Activated CD8-positive, alpha-beta memory T cell treated with anti-CD3 and anti-CD28 coated beads for 1 hour (primary cell): ENCODE measurements at places on chromosomes 2 and 18.

DNA sequence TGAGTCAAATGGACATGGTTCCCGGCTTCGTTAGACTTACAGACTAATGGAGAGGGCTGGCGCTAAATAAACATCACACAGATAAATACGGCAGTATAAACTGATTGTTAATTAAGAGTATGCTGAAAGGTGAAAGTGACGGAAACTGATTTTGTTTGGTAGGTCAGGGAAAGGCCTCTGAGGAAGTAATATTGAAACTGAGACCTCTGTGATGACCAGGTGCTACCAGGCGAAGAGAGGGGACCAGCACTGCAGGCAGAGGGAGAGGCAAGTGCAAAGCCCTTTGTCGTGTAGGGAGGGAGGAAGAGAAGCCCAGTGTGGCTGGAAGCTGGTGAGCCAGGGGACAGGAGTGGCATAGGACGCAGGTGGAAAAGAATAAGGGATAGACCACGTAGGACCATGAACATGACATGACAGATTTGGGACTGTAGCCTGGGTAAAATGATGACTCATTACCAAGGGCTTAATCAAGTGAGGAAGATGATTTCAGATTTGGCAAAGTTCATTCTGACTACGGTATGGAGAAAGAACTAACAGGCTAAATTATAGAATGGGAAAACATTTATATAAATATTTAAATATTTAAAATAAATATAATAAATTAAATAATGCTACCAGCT is 433.1 kb downstream of the NCKAP5 start:
- DNase-seq = no peak

DNA sequence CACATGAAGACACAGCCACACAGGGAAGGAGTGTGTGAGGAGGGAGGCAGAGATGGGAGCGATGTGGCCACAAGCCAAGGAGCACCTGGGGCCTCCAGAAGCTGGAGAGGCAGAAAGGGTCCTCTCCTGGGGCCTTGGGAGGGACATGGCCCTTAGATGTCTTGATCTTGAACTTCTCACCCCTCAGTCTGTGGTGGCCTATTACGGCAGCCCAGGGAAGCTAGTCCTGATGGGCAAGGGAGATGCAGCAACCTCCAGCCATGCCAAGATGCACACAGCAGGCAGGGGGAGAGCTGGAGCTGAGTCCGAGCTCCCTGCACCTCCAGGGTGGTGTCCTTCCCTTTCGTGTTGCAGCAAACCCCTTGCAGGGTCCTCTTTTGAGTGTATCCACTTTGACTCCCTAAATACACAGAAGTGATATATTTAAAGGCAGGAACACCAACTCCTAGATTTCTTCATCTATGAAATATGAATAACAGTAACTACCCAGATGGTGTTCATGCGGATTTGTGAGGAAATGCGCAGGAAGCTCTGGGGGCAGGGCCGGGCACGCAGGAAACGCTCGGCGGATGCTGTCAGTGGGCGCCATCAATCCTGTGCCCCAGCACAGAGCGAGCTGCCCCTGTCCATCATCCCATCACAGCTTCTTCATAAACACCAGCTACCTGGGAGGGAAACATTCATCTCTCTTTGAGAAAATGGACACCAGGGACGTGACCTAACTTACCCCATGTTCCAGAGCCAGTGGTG is 230.4 kb upstream of the MYT1L start:
- DNase-seq = no peak

GRCh38 chr18:62249478-62250097 is 62.5 kb downstream of the RELCH start:
- peak; percentile 41 for DNase-seq

GRCh38 chr2:29309090-29310029 is 194.1 kb downstream of the CLIP4 start:
- no peak for DNase-seq

DNA sequence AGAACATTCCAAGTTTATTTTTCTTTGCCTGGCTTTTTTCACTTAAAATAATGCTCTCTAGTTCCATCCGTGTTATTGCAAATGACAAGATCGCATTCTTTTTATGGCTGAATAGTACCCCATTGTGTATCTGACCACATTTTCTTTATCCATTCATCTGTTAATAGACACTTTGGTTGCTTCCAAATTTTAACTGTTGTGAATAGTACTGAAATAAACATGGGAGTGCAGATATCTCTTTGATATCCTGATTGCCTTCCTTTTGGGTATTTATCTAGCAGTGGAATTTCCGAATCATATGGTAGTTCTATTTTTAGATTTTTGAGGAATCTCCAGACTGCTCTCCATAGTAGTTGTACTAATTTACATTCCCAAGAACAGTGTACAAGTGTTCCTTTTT is 230.5 kb downstream of the FIGN start:
- DNase-seq = no peak

- DNase-seq = no peak
Measured at GRCh38 chr2:234966340-234966739, 14.5 kb downstream of the SH3BP4 start.

DNA sequence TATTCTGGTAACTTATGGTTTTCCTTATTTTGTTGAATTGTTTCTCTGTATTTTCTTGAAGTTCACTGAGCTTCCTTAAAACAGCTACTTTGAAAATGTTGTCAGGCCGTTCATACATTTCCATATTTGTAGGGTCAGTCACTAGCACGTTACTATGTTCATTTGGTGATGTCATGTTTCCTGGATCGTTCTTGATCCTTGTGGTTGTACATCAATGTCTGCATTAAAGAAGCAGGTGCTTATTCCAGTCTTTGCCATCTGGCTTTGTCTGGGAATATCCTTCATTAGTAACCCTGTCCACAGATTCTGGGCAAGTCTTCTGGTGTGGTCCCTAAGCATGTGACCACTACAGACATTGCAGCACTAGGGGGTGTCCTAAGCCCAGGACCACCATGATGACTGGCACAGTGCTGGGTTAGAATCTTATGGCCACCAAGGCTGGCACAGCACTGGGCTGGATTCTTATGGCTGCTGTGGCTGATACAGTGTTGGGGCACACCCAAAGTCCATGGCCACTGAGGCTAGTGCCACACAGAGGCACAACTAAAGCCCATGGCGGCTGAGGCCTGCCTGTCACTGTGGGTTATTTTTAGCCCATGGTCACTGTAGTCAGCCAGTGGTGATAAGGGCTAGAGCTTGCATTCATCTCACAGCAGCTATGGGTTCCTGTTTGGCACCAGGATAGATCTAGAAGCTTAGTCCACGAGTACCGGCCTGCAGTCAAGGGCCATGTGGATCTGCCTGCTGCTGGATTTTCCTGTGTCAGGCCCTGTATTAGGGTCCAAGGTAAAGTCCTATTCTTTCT is 13.2 kb downstream of the VWA3B start:
- no peak for DNase-seq

DNA sequence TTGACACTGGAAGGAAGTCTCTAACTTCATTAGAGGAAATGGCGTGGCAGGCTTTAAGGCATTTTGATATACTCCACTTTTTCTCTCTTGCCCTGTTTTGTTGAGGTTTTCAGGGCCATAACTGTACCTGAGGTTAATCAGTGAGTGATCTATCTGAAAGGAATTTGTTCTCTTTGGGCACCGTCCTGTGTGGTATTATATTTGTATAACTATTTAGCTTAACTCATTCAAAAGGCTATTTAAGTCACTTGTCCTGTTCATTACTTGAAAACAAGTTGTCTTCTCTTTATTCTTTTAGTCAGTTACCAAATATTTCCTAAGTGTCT is 180.4 kb downstream of the NEDD4L start:
- DNase-seq = no peak

- no peak for DNase-seq
Measured at GRCh38 chr2:222352981-222353380, 54.2 kb upstream of the PAX3 start.

GRCh38 chr2:234752966-234753365 is 198.9 kb upstream of the SH3BP4 start:
- DNase-seq = no peak

DNA sequence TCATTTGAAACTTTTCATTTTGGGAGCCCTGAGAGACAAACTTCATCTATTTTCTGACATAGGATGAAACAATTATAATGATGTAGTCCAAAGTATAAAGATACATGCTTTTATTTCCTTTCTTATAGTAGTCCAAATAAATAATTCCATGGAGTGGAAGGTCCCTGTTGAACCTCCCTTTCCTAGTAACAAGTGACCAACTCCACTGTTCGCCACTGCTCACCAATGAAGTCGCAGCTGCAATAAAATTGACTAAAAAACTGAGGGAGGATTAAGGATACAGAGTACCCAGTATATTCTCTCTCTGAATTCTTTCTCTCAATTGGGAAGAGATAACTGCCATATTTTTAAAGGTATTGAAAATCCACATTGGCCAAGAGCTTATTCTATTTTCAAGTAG is 14.1 kb downstream of the SERPINB7 start:
- DNase-seq = no peak

GRCh38 chr2:104874230-104874629 is 20.3 kb downstream of the POU3F3 start:
- no peak for DNase-seq

DNA sequence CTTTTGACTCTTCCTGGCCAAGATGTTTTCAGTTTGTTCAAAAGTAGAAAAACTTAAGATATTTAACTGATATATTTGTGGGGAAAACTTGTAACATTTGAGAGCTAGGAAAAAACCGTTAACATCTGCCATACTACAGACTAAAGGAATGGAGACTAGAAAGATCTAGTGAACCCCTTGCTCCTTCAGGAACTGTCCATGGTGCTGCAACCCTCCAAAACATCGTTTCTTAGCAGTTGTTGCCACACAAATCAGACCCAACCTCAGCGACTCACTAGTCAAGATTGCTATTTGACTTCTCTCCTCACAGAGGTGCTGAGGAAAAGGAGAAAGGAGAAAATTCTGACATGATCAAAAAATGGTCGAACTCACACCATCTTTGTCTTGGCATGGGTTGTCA is 393.8 kb upstream of the LYPD1 start:
- DNase-seq = no peak

DNA sequence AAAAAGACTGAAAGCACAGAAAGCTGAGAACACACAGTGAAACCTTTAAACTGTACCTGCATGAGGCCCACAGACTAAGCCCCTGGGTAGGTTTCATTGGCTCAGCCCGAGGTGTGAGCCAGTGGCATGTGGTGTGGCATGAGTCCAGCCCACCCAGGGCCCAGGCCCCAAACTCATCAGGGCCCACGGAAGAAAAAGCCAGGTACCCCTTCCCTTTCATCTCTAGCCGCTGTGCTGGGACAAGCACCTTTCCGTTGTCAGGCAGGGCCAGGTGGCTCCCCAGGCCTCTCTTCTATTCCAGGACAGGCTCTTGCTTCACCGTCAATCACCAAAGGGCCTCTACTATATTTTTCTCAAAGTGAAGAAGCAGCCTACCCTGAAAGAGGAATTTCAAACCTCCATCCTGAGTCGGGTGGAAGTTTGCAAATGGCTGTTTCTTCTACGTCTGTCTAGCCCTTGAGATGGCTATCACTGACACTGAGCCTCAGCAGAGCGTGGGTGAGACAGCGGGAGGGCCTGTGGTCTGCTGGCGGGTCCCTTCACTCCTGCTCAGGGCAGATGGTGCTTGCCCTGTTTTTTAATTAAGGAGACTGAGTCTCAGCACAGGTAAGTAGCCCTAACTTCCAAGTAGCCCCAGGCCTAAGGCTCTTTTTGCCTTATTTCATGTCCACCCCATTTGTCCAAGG is 8.6 kb downstream of the DNAJB2 start:
- no peak for DNase-seq

GRCh38 chr2:38037325-38037724 is 38.6 kb downstream of the CYP1B1 start:
- DNase-seq = no peak

GRCh38 chr2:203246646-203247045 is 7.8 kb downstream of the CYP20A1 start:
- no peak for DNase-seq

GRCh38 chr2:130135692-130136541 is 6.9 kb upstream of the POTEF start:
- DNase-seq = no peak

GRCh38 chr2:237791977-237792727 is 6.4 kb upstream of the RBM44 start:
- DNase-seq = no peak

DNA sequence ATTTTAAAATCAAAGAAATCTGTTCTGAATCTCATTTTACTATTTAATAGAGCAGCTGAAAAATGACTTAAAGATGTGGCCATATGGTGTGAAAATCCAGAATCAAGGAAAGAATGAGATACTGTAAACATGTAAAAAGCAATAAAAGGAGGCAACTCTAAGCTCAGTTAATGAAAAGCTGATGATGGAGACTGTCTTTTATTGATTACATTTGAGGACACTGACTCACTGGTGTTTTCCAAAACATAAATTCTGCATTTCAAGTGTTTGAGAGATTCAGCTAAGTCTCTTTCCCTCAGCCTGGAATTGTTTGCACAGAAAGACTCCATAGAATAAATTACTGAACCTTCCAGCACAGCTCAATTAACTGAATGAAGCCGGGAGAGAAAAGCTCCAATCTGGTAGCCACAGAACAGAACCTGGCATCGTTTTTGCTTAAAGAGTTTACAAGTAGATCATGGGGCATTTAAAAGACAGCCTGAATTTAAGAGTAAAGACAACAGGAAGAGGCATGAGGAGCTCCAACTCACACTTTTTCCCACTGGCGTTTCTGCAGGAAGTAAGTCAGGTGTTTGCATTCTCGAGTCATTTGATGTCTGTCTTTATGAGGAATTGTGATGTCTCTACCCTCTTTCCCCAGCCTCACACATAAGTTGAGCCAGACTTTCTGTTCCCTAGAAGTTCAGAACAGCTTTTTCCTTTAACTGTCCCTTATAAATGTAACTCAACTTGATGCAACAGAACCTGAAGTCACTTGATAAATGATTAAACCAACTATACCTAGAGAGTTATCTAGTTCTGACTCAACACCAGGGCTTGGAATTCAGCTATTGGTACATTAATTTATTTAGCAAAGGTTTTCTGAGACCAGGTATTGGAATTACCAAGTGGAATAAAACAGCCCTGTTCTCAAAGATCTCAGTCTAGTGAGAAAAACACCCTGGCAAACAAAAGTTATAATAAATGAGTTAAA is 53.3 kb downstream of the FTCDNL1 start:
- no peak for DNase-seq

DNA sequence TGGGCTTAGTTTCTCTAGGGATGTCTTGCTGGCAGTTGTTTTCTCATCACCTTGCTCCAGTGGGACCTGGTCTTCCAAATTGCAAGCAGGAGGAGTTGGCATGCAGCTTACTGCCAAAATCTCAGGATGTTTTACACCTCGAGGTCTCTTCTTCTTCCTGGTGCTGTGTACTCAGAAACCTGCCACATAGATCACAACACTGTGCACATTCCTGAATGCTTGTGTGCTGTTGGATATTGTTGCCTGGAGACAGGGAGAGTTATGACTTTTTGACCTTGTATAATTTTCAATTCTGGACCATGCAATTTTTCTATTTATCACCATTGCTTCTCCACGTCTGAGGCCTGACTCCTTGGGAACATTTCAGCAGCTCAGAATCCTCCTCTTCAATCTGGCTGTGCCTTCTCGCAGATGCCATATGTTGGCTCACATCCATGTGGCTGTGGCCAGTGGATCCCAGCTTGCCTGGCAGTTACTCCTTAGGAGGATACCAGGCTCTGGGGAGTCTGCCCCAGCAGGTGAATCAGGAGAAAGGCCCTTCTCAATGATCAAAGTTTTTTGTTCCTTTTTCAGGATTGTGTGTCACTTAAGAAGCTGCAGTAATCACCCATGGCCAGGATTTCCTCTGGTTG is 489.3 kb downstream of the TSN start:
- DNase-seq = no peak

- no peak for DNase-seq
Measured at GRCh38 chr2:198518935-198519334, 714.5 kb downstream of the PLCL1 start.

GRCh38 chr18:37476182-37476581 is 89.4 kb downstream of the CELF4 start:
- DNase-seq = no peak

GRCh38 chr2:175103191-175103590 is 64.8 kb downstream of the ATF2 start:
- DNase-seq = no peak

GRCh38 chr2:102801098-102801718 is 39.4 kb downstream of the TMEM182 start:
- no peak for DNase-seq
